Activated B cell treated with CpG ODN at 0.5 μM for 24 hours (primary cell): ENCODE measurements at places on chromosomes 11 and 22. TPM values are rescaled to one million over a fixed set of nuclear protein-coding genes. Genes with fewer than 3 reads are reported as not detected.
A peak's percentile ranks its signal among the peaks of the same experiment; 100 is the strongest.

CCDC116 gene
- 1.0 and 1.2 TPM in 2 replicates for total RNA-seq

CCDC188 gene
- not detected in 2 replicates for total RNA-seq

DNA sequence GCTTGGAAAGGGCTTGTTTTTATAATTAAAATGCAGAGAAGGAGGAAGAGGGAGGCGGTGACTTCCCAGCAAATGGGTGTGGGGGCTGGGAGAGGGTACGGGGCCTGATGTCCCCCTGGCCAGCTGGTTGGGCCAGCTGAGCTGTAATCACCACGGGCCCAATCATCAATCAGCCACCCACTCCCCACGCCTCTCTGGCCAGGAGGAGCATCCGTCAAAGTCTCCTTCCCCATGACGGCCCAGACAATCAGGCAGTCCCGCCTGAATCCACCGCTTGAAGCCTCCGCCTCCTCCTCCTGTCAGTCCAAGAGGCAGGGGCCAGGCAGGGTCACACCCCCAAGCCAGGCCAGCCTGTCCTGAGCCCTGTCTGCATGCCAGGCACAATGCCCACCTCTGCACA is 13.3 kb upstream of the CABP7 start:
- no peaks in the 10 kb centered on the region for H3K36me3 ChIP-seq
- peaks cover 10% of the 10 kb centered on the region for H3K27me3 ChIP-seq
- no peak overlapping the region for H3K4me3 ChIP-seq
- H3K27ac ChIP-seq, result no peak overlapping the region

GRCh38 chr11:62472063-62472884 is 53.4 kb downstream of the SCGB1A1 start:
- H3K27me3 ChIP-seq, result no peaks in the 10 kb centered on the region
- DNase-seq, result no peak
- H3K27ac ChIP-seq, result no peak overlapping the region
- H3K4me3 ChIP-seq, result no peak overlapping the region

DNA sequence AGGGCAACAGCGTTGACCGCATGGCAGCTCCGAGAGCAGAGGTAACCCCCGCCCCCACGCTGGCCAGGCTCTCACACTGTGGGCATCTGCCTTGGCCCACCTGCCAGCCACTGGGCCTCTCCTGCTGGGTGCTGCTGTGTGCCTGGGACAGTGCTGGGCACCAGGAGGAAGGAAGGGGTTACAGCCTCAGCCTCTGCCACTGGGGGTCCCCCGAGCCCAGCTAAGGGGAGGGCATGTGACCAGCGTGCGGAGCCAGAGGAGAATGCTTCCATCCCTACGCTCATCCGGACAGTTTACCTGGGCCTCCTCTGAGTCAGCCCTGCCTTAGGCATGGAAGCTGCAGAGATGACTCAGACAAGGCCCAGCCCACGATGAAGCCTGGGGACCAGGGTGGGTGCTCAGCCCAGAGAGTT is 10.9 kb downstream of the NCF4 start:
- H3K4me3 ChIP-seq, result no peak overlapping the region
- H3K27me3 ChIP-seq, result no peaks in the 10 kb centered on the region
- no peak for DNase-seq
- peaks cover 22% of the 10 kb centered on the region for H3K4me1 ChIP-seq

- H3K4me1 ChIP-seq, result peaks cover 49% of the 10 kb centered on the region
- no peaks in the 10 kb centered on the region for H3K27me3 ChIP-seq
- H3K36me3 ChIP-seq, result peaks cover 34% of the 10 kb centered on the region
- peak overlapping the region; percentile 83 for H3K4me3 ChIP-seq
These were observed 1.2 kb downstream of the MAP4K2 start for GRCh38 chr11:64801561-64802369.

DNA sequence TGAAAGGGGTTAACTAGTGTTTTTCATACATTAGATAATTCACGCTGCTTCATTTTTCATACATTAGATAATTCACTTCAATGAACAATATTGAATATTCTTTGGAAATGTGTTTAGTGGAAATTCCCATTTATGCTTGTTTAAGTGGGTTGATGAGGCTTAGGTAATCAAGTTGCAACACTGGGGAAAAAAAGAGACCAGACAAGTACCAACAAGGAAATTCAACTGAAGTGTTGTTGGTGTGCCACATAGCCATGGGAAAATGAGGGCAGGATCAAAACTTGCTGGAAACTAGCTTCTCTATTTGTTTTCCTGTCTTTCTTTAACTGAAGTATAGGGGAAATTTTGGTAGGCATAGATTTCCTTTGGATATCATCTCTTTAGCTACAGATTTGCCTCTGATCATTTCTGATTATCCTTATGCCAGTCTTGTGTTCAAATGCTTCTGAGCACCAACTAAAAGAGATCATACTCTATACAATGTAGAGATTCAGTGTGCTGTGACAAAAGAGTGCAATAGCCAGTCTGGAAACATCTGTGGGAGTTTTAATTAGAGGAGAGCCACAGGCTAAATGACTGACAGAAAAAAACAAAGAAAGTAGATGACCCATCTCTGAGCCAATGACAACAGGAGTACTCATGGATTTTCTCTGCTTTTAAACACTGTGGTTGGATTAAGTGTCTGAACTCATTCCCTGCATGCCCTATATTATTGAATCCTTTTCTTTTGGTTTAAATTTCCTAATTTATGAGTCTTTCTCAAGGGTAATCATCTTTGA is 67.6 kb upstream of the CTSC start:
- H3K4me1 ChIP-seq, result no peaks in the 10 kb centered on the region
- no peak overlapping the region for H3K4me3 ChIP-seq
- no peak for DNase-seq
- no peak overlapping the region for H3K27ac ChIP-seq

- no peak for DNase-seq
- H3K27ac ChIP-seq, result no peak overlapping the region
- H3K4me3 ChIP-seq, result no peak overlapping the region
- no peaks in the 10 kb centered on the region for H3K36me3 ChIP-seq
- H3K27me3 ChIP-seq, result no peaks in the 10 kb centered on the region
These were observed 179.2 kb upstream of the ARHGAP20 start for GRCh38 chr11:110891411-110891810.

DNA sequence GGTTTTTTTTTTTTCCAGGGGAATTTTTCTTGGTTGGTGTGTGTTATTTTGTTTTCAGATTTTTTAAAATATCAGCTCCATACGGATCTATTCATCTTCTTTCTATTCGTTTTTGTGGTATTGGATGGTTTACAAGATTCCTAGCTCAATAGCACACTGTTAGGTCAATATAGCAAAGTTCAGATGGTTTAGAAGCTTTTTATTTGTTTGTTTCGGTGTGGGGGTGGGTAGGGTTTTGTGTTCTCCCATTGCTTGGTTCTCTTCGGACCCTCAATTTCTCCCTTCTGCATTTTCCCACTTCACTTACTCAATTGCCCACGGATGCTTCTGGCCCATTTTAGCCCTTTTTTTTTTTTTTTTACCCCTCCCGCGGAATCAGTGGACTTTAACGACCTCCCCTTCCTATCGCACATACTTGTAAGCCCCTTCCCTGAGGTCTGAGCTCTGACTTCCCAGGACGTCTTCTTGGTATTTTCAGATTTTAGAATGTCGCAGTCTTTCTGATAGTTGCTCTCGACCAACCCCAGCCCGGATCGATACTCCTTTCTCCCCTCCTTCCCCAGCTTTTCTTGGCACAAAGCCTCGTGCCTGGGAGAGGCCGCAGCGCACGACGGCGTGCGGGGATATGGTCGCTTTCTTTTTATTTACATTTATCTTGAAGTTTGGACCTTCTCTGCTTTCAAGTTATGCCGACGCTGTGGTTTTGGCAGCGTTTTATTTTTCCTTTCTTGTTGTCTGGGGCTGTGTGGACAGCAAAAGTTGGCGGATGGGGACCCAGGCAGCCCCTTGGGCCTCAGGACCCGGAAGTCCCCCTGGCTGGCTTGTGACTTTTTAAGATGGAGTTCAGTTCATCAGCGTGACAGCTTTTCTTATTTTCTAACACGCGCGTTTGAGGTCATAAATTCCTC is 4.4 kb upstream of the SPDYC start:
- peaks cover 12% of the 10 kb centered on the region for H3K4me1 ChIP-seq
- H3K36me3 ChIP-seq, result no peaks in the 10 kb centered on the region
- no peak for DNase-seq
- H3K27ac ChIP-seq, result no peak overlapping the region
- H3K4me3 ChIP-seq, result no peak overlapping the region
- no peaks in the 10 kb centered on the region for H3K27me3 ChIP-seq

DNA sequence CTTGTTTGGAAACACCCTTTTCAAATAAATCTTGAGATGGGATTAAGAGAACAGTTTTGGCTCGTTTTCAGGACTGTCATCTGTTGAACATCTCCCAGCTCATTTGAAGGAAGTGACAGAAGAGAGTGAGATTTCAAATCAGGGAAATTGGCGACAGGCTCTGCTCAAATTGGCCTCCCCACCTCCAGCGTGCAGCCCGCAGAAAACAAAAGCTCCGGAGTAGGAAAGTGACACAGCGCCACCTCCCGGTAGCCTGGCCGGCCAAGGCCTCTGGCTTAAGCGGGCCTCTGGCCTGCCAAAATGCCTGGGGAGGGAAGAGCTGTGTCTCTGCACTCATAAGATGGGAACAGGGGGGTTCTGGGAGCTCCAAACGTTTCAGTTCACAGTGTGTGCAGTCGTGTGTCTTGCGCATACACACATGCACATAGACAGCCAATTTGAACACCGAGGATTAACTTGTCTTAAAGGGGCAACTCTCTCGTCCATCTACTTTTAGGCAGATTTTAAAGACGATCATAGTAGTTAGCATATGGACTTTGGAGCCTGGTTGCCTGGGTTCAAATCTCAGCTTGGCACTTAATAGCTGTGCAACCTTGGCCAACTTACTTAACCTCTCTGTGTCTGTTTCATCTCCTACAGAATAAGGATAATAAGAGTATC is 132.7 kb upstream of the RCN1 start:
- DNase-seq, result no peak
- H3K4me1 ChIP-seq, result no peaks in the 10 kb centered on the region

DNA sequence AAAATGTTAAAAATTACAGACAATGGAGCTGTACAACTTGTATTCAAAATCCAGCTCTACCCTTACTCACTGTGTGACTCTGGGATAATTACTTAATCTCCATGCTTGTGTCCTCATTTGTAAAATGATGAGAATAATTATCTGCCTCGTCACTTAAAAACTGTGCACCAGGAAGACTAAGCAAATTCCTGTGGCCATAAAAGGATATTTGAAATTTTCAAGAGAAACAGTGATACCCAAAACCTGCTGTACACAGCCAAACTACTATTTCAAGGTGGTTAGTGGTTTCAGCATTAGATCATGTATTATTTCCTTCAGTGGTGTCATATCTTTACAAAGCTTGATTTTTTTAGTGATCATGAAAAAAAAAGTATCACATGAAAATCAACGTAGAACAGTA is 136.9 kb downstream of the METTL15 start:
- no peaks in the 10 kb centered on the region for H3K27me3 ChIP-seq
- no peak overlapping the region for H3K4me3 ChIP-seq
- no peak for DNase-seq

DNA sequence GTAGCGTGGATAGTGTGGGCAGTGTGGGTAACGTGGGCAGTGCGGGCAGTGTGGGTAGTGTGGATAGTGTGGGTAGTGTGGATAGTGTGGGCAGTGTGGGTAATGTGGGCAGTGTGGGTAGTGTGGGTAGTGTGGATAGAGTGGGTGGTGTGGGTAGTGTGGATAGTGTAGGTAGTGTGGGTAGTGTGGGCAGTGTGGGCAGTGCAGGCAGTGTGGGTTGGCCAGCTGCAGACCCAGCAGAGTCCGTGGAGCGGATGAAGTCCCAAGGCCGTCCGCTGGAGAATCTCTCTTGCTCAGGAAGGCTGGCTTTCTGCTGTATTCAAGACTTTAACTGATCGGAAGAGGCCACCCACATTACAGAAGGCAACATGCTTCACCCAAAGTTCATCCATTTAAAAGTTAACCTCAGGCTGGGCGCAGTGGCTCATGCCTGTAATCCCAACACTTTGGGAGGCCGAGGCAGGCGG is 26.1 kb upstream of the KRTAP5-6 start:
- peaks cover 22% of the 10 kb centered on the region for H3K27me3 ChIP-seq
- no peak overlapping the region for H3K4me3 ChIP-seq
- H3K27ac ChIP-seq, result no peak overlapping the region
- H3K4me1 ChIP-seq, result no peaks in the 10 kb centered on the region
- no peak for DNase-seq

- DNase-seq, result no peak
- no peak overlapping the region for H3K27ac ChIP-seq
- no peak overlapping the region for H3K4me3 ChIP-seq
- no peaks in the 10 kb centered on the region for H3K36me3 ChIP-seq
- H3K27me3 ChIP-seq, result no peaks in the 10 kb centered on the region
These were observed 600.1 kb upstream of the KIRREL3 start for GRCh38 chr11:127600674-127601073.

DNA sequence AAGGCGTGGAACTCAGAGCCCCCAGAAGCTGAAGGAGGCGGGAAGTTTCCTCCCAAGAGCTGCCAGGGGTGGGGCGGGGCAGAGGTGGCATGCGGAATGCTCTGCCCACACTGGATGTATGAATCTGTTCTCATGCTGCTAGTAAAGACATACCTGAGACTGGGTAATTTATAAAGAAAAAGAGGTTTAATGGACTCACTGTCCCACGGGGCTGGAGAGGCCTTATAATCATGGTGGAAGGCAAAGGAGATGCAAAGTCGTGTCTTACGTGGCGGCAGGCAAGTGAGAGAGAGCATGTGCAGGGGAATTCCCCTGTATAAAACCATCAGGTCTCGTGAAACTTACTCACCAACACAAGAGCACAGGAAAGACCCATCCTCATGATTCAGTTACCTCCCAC is 57.6 kb downstream of the SMIM38 start:
- peak overlapping the region; percentile 47 for H3K27ac ChIP-seq
- H3K4me1 ChIP-seq, result peaks cover 33% of the 10 kb centered on the region
- peak; percentile 13 for DNase-seq
- H3K4me3 ChIP-seq, result no peak overlapping the region
- no peaks in the 10 kb centered on the region for H3K36me3 ChIP-seq

GRCh38 chr22:43891360-43892182 is at the start of gene PNPLA5:
TSS of gene PNPLA5 (minus strand) at chr22:43892013. CDS start at chr22:43891880, 133 bp downstream.
- no peaks in the 10 kb centered on the region for H3K36me3 ChIP-seq
- H3K4me1 ChIP-seq, result peaks cover 3% of the 10 kb centered on the region
- peaks cover 44% of the 10 kb centered on the region for H3K27me3 ChIP-seq
- no peak for DNase-seq
- no peak within 1 kb of the TSS for H3K27ac ChIP-seq

- no peak for DNase-seq
- H3K36me3 ChIP-seq, result no peaks in the 10 kb centered on the region
- H3K4me1 ChIP-seq, result no peaks in the 10 kb centered on the region
- H3K27ac ChIP-seq, result no peak overlapping the region
These were observed 12.9 kb upstream of the WT1 start for GRCh38 chr11:32448232-32448631.

DNA sequence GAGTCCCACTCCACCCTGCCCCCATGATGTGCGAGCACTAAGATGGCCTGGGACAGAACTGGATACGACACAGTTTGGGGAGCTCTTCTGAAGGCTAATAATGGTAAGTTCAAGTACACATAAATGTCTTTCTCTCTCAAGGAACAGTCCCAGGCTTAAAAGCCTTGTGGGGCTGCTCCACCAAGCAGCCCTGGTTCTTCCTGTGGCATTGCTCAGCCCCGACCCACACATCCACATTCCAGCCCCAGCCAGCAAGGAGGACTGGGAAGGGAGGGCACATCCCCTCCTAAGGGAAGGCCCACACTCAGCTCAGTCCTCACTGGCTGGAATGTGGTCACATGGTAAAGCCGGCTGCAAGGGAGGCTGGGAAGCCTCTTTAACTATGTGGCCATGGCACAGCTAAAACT is 13.3 kb upstream of the MB start:
- peaks cover 17% of the 10 kb centered on the region for H3K4me1 ChIP-seq
- H3K27me3 ChIP-seq, result peaks cover 32% of the 10 kb centered on the region
- no peaks in the 10 kb centered on the region for H3K36me3 ChIP-seq
- H3K4me3 ChIP-seq, result no peak overlapping the region
- DNase-seq, result no peak
- H3K27ac ChIP-seq, result no peak overlapping the region

- no peak overlapping the region for H3K27ac ChIP-seq
- H3K36me3 ChIP-seq, result peaks cover 38% of the 10 kb centered on the region
- no peak overlapping the region for H3K4me3 ChIP-seq
- H3K4me1 ChIP-seq, result peaks cover 17% of the 10 kb centered on the region
These were observed 4.6 kb downstream of the MOB2 start for GRCh38 chr11:1481861-1482441.
